ENCODE measurements at places on chromosomes 5 and 9. TPM values are rescaled to one million over a fixed set of nuclear protein-coding genes. Genes with fewer than 3 reads are reported as not detected.

UGT3A1 gene
- not detected for total RNA-seq

BAAT gene
- 0.19 TPM for total RNA-seq

HACD4 gene
- 3.5 TPM for total RNA-seq

PIP5KL1 gene
- 2.0 TPM for total RNA-seq

ACSL6 gene
- under 0.01 TPM for total RNA-seq

ZNF454 gene
- total RNA-seq = 0.96 TPM

SLC12A7 gene
- 19.4 TPM for total RNA-seq

OR1Q1 gene
- total RNA-seq = not detected

SLC36A2 gene
- total RNA-seq = not detected

TLR4 gene
- total RNA-seq = 58.5 TPM

NDST1 gene
- total RNA-seq = 39.5 TPM

CDC20B gene
- total RNA-seq = 0.56 TPM

C9orf40 gene
- 4.8 TPM for total RNA-seq

MARVELD2 gene
- 0.38 TPM for total RNA-seq

SOWAHA gene
- total RNA-seq = not detected

IL33 gene
- 383 TPM for total RNA-seq

PCDHA1 gene
- total RNA-seq = not detected

GABRA1 gene
- total RNA-seq = not detected
